ENCODE measurements at places on chromosomes 4 and X.
A peak's percentile ranks its signal among the peaks of the same experiment; 100 is the strongest.

- DNase-seq: no peak
Observed at GRCh38 chrX:152896450-152896849, 1.4 kb upstream of the ZNF185 start.

- DNase-seq: no peak
Observed at GRCh38 chr4:136763919-136764318, 768.4 kb downstream of the PCDH18 start.

GRCh38 chr4:98945297-98945850 is 16.4 kb upstream of the EIF4E start:
- DNase-seq: no peak

- no peak for DNase-seq
Observed at GRCh38 chr4:7647186-7647585, 212.5 kb upstream of the PSAPL1 start.

GRCh38 chr4:34309383-34309906 is 1934.9 kb downstream of the ARAP2 start:
- no peak for DNase-seq

DNA sequence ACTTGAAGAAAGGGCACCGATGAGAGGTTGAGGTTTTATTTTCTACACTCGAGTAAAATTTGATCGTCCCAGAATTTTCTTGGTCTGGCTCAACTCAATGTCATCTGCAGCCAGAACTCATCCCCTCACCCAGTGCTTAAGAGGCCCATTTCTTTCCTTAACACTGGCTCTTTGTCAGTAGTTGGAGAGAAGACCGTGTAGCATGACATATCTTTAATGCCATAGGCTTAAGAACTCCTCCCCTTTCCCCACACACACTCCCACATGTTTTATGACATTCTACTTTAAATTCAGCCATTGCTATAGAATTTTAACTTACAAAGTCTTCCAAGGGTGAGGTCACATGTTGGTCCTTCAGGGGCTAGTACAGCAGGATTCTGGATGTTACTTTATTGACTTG is 44.2 kb upstream of the ZNF827 start:
- no peak for DNase-seq

GRCh38 chrX:17067534-17067933 is 121.1 kb downstream of the REPS2 start:
- no peak for DNase-seq

DNA sequence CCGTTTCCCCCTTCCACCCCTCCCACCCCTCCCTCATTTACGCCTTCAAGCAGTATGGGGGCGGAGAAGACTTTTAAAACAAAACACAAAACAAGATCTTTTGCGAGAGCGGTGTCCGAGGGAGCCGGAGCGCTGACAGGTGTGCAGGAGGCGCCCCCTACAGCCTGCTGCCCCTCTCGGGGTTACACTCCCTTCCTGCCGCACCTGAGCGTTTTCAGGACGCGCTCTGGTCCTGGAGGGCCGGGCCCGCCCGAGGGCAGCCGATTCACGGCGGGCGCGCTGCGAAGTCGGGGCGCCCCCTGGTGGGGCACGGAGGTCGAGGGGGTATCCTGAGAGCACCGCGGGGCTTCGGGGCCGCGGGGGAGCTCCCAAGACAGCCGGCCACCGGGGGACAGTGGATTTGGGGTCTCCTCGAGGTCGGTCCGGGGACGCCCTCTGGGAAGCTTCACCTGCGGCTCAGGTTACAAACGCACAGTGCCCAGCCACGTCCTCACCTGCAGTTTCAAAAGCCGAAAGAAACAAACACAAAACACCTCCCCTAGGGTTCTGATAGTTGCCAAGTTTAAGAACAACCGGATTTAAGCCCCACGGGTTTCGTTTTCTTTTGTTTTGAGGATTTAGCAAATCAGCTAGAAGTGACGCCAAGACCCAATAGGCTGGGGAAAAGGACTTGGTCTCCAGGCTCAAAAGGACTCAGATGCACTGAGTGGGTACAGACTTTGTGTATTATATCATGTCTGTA is 8.0 kb upstream of the NEUROG2 start:
- DNase-seq: peak; percentile 81

- peak; percentile 38 for DNase-seq
Observed at GRCh38 chr4:70678383-70678999, 9.8 kb upstream of the UTP3 start.

- DNase-seq: no peak
Observed at GRCh38 chr4:78627046-78627965, 75.7 kb downstream of the ANXA3 start.

DNA sequence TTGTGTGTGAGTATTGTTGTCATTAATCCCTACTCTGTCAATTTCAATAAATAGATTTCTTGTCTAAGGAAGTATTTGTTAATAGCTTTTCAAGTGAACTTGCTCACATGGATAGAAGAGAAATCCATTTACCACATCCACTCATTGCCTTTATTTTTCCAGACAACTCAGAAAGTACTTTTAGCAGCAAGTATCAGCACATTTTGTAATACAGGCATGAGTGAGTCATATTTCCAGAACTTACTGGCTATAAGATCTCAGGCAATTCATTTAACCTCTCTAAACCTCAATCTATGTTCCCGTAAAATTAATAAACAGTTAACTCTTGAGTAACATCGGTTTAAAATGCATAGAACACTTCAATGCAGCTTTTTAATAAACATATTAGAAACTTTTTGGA is 317.9 kb upstream of the PCDH7 start:
- no peak for DNase-seq

Measured in germinal center (tissue), 1 donor.